ENCODE measurements at places on chromosomes 12 and 14.
A peak's percentile ranks its signal among the peaks of the same experiment; 100 is the strongest.

DNA sequence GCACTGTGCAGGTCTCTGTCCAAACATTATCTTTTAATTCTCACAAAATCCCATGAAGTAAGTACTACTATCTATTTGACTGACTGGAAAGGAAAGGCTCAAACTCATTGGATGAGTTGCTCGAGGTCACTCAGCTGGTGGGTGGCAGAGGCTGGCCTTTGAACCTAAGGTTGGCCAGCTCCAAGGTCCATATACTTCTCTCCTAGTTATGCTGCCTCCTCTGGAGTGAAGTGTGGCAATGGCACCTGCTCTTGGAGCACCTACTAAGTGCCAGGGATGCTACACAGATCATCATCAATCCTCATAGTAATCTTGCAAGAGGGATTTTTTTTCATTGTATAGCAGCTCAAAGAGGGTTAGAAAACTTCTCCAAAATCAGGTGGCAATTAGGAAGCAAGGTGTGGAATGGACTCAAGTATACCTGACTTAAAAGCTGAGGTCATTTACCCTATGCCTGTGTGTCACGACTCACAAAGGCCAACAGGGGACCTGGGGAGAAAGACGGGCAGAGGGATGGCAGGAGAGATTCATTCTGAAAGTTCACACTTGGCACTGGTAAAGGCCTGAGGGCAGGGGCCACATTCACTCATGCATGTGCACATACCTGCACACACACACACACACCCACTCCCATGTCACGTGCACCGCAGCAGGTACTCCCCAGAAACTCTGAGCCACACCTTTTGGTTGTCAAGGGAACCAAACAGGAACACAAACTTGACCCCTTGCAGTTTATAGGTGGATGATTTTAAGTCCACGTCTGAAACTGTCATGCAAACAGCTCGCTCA lies 146.4 kb downstream of the FOXN3 start:
- H3K27ac ChIP-seq = no peak overlapping the region
- peaks cover 7% of the 10 kb centered on the region for H3K4me1 ChIP-seq
- no peak overlapping the region for H3K4me3 ChIP-seq

- DNase-seq = no peak
- no peak overlapping the region for H3K27ac ChIP-seq
- no peaks in the 10 kb centered on the region for H3K4me1 ChIP-seq
- no peaks in the 10 kb centered on the region for H3K27me3 ChIP-seq
These were observed 14.1 kb downstream of the CCDC63 start for GRCh38 chr12:110860833-110861296.

DNA sequence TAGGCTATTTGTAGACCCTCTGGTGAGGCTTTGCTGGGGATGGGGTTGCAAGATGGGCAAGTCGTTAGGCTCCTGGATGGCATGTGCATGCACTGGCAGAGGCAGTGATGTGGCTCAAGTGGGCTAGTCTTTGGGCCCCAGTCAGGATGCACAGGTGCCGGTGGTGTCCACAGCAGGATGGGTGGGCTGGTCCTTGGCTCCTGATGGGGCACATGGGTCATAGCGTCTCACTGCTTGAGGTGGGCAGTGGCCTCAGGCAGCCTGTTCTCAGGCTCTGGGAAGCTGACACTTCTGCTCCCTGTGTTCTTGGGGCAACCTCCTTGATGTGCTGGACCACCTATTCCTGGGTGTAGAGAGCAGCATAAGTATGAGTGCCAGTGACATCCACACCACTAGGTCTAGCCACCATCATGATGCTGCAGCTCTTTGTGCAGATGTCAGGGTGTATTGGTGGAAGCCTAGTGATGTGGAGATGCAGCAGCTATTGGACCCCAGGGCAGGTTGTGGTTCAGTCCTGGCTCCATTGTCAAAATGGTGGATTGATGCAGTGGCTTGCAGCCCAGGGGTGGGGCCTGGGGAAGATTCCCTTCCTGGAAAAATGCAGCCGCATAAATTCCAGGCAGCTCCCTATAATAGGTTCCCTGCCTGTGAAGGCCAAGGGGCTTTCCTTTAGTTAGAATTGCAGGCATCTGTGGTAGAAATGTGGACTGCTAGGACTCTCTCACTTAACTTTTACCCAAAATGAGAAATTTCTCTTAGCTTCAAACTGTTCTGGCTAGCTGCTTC lies 742.5 kb upstream of the MDGA2 start:
- H3K4me3 ChIP-seq = no peak overlapping the region
- H3K4me1 ChIP-seq = no peaks in the 10 kb centered on the region
- H3K27me3 ChIP-seq = no peaks in the 10 kb centered on the region
- no peak for DNase-seq
- no peak overlapping the region for H3K27ac ChIP-seq
- no peaks in the 10 kb centered on the region for H3K36me3 ChIP-seq

DNA sequence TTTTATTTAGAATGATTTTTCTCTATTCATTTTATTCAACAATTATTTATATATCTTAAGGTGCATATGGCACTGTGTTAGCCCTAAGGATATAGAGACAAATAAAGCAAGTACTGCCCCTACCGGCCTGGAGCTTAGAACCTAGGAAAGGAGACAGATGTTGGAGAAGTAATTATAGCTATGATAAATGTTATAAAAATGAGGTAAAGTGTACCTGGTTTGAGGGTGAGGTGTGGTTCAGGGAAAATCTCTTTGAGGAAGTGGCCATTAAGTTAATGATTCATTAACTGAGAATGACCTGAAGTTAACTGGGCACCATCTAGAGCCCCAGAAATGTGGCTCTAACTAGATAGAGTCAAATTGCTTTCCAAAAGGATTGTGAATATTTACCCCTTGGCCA lies 31.9 kb downstream of the CDKL1 start:
- no peak overlapping the region for H3K4me3 ChIP-seq
- H3K27me3 ChIP-seq = no peaks in the 10 kb centered on the region
- H3K4me1 ChIP-seq = peaks cover 21% of the 10 kb centered on the region
- H3K27ac ChIP-seq = peak overlapping the region; percentile 71
- no peak for DNase-seq

DNA sequence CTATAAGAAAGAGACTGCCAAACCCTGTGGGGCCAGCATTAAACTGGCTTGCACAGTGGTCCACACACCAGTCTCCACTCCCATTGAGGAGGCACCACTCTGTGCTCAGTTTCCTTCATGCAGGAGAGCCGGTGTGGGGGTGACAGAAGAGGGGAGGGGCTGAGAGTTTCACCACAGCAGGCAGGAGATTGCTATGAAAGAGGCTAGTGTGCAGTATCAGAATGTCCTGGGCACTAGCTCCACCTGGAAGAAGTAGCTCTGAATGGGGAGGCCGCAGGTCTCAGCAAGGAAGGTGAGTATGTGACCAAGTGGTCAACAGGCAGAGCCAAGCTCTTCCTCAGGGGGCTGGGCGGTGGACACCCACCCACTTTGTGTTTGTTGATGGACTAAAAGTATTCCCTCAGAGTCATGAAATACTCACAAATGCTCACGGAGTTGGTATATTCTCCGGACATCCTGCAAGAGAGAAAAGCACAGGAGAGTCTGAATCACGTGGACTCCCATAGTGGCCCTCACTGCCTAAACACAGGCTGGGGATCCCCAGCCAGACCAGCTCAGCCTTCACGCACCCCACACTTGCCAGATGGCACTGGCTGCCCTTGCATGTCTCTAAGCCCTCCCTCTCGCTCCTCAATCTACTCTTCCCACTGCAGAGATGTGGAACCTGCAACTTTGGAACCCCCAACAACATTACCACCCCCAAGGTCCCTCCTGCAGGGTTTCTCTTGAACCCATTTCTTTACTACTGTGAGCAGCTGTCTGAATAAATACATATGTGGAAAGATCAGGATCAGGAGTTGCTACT lies 7.8 kb upstream of the KRT72 start:
- no peaks in the 10 kb centered on the region for H3K27me3 ChIP-seq
- no peaks in the 10 kb centered on the region for H3K4me1 ChIP-seq
- DNase-seq = no peak

DNA sequence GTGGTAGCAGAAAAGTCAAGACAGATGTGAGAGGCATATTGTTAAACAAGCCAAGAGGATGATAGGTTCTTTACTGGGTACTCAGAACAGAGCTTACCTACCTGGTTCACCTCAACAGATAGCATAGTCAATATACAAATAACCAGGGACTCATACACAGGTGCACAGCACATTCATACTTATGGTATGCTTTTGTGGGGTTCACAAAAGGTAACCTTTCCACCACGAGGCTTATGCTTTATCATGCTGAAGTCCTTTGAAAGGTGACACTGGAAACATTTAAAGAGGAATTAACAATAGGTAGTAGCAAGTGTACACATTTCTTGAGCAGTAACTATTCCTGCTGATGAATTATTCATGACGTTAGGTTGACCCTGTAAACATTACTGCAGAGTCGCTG lies 42.2 kb upstream of the MBIP start:
- no peaks in the 10 kb centered on the region for H3K4me1 ChIP-seq
- no peaks in the 10 kb centered on the region for H3K27me3 ChIP-seq
- H3K4me3 ChIP-seq = no peak overlapping the region

GRCh38 chr14:87149583-87150354 lies 843.2 kb downstream of the GALC start:
- H3K27ac ChIP-seq = no peak overlapping the region
- H3K36me3 ChIP-seq = no peaks in the 10 kb centered on the region
- no peak for DNase-seq
- no peaks in the 10 kb centered on the region for H3K4me1 ChIP-seq
- no peaks in the 10 kb centered on the region for H3K27me3 ChIP-seq
- H3K4me3 ChIP-seq = no peak overlapping the region
